ENCODE measurements at places on chromosomes 6 and 20. TPM values are rescaled to one million over a fixed set of nuclear protein-coding genes. Genes with fewer than 3 reads are reported as not detected.

UBE2J1 gene
- 34.4 TPM for total RNA-seq

DNA sequence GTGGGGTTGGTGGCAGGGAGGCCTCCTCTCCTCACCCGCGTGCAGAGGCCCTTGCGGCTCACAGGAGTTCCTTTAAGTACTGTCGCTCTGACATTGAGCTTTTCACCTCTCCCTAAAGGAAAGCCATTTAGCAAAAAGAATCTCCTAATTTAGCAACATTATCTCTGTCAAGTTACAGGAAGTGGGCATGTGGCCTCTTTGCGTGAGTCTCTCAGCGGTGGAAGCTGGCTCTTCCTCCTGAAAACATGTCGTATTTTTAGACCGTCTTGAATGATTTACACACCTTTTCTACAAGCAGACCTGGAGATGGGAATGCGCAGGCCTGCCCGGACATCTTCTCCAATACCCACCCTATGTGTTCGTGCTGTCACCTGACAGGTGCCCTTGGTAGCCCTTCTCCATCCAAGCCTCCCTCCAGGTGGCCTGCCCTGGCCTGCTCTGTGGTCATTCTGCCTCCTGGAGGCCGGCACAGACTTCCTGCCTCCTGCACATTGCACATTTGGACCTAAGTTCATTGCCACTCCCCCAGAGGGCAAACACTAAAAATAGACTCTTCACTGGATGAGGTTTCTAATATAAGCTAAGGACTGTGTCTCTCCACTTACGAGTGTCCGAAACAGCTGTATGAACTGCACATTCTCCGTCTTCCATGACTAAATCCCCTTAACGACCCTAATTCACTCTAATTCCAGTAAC, 18.5 kb upstream of the PHACTR3 start:
- no peak for DNase-seq

DNA sequence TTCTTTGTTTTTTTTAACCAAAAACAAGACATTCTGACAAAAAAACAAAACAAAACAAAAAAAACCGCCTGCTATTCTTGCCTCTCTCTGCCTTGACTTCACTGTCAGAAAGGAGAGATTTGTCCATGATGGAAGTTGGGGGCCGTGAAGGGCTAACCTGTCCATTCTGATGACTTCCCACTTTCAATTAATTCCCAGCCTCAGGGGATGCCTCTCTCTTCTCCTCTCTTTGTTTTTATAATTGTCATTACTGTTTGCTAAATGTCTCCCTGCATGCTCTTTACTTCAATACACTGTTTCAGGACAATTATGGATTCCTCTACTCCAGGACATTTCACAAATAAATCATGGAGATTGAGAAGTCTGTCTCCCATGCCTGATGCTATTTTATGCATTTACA, 130.5 kb upstream of the CNR1 start:
- no peak for DNase-seq

IER3 gene
- 64.1 TPM for total RNA-seq

BPIFB4 gene
- total RNA-seq = not detected

DNA sequence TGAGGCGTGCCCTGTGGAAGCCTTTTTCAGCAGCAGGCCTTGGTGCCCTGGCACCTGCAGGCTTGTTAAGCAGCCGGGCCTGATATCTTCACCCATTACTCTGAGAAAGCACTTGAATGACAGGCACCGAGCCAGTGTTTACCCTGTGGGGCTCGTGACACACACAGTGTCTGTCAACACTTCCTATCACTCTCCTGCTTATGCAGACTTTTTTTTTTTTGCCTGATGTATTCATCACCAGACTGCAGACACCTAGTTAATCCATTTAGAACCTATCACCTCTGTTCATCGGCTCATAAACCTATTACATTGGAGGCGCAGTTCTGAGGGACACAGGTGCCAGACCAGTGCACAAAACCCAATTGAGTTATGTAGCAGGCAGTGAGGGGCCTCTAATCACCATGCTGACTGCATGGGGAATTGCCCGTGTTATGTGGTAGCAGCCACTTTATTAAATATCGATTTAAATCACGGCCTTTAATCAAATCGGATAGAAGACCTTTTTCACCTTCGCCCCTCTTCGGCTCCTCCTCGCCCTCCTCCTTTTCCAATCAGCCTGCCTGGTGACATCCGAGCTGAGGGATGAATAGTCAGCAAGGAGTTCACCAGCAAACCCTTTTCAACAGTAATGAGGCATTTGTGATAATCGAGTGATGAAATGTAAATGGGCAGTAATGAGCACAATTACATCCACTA, 962.9 kb upstream of the SLC35B3 start:
- DNase-seq = no peak

DNA sequence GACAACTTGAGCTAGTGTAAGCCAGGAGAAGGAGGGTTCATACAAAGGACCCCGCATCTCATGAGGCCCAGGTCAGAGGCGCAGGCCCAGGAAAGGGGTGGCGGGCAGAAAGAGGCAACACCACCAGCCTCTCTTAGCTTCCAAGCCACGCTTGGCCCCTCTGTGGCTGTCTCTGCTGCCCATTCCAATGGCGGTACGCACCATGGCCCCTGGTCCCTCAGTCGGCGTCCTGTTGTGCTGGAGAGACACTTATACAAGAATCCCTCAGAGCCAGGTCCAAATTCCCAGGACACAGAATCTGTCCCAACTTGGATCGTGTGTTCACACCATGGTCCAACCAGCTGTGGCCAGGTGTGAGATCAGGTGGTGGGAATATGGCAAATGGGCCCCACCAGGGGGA, 127.0 kb upstream of the CDH4 start:
- no peak for DNase-seq

DNA sequence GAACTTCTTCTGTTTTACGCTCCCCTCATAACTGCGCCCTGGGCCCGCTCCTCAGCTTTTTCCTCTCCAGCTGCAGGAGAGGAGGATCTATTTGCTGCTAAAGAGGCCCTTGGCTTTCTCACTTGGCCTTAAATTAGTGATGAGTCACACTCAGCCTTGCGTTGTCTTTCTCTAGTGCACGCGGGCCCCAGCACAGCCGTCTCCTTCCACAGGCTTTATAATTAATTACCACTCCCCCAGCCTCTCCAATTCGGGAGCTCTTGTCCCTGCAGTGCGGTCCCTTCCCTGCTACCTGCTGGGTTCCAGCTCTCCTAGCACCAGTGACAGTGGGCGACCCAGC, 25.2 kb downstream of the PACSIN1 start:
- DNase-seq = no peak

- peak; percentile 98 for DNase-seq
Observed at GRCh38 chr6:10722820-10723566, at the start of gene TMEM14C. TSS of gene TMEM14C (plus strand) at chr6:10723070. CDS start at chr6:10724614, 1,544 bp downstream.

HLA-DQB1 gene
- total RNA-seq = 7.2 TPM

DNA sequence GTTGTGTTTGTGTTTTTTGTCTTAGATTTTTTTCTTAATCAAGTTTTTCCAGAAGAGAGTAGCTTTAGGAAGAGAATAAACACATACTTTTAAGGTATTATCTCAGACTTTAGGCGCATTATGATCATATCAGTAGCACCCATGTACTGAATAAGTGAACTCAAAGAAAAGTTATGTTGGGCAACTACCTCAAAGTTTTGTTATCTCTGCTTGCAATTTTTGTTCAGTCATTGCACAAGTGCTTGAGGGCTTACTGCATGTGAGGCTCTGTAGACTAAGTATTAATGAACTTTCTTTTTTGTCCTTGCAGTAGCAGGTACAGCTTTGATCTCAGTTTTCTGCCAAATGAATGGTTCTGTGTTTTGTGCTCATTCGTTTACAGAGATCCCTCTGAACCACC, 189.0 kb downstream of the SLC16A10 start:
- no peak for DNase-seq

GRCh38 chr6:32140420-32141046, 10.4 kb upstream of the FKBPL start:
- no peak for DNase-seq

SEMG1 gene
- total RNA-seq = not detected

MYL9 gene
- 72.9 TPM for total RNA-seq

- DNase-seq = no peak
Observed at GRCh38 chr6:165668951-165669350, 5.9 kb upstream of the PDE10A start.
